Epithelial cell of proximal tubule (primary cell): ENCODE measurements at places on chromosomes 4 and X. TPM values are rescaled to one million over a fixed set of nuclear protein-coding genes. Genes with fewer than 3 reads are reported as not detected.

Gene NEIL3
- total RNA-seq, result 7.8 and 18.2 TPM in 2 replicates

Gene CCSER1
- 0.65 TPM in 1 of 2 replicates, not detected in the other for total RNA-seq

Gene SLC10A6
- not detected in 2 replicates for total RNA-seq

Gene NUDT10
- total RNA-seq, result 3.0 and 3.2 TPM in 2 replicates

Gene SSX2B
- not detected in 2 replicates for total RNA-seq

Gene FDCSP
- total RNA-seq, result not detected in 2 replicates

Gene RHOH
- total RNA-seq, result not detected in 2 replicates

Gene NAP1L2
- 0.22 TPM in 1 of 2 replicates, not detected in the other for total RNA-seq

Gene ETDB
- total RNA-seq, result not detected in 2 replicates

Gene MAGEC2
- not detected in 2 replicates for total RNA-seq

Gene PNMA3
- total RNA-seq, result 0.22 and 0.69 TPM in 2 replicates

Gene ATOH1
- total RNA-seq, result not detected in 2 replicates

Gene ATP1B4
- not detected in 2 replicates for total RNA-seq

Gene TSPAN7
- 0.29 and 1.9 TPM in 2 replicates for total RNA-seq

Gene GDPD2
- total RNA-seq, result not detected in 2 replicates

Gene P2RY8
- total RNA-seq, result not detected in 2 replicates

Gene MAGEA10
- not detected in 2 replicates for total RNA-seq

Gene HSD17B13
- not detected in 2 replicates for total RNA-seq

Gene GPRIN3
- 0.94 and 2.0 TPM in 2 replicates for total RNA-seq

Gene SLC9A7
- total RNA-seq, result 10.7 and 23.2 TPM in 2 replicates

Gene SLC7A11
- total RNA-seq, result 3.1 and 9.6 TPM in 2 replicates

Gene RNF128
- total RNA-seq, result 0.36 and 1.2 TPM in 2 replicates

Gene NRK
- total RNA-seq, result 19.3 and 26.9 TPM in 2 replicates

Gene USP27X
- 1.8 and 2.7 TPM in 2 replicates for total RNA-seq

Gene SLC49A3
- 2.9 and 4.1 TPM in 2 replicates for total RNA-seq

Gene SCML2
- total RNA-seq, result 1.3 and 2.0 TPM in 2 replicates

Gene ELK1
- 21.9 and 31.8 TPM in 2 replicates for total RNA-seq

Gene BEX2
- total RNA-seq, result 9.0 and 19.0 TPM in 2 replicates

Gene KCNE5
- 0.43 TPM in 1 of 2 replicates, not detected in the other for total RNA-seq

Gene C4orf50
- total RNA-seq, result not detected in 2 replicates

Gene SH3TC1
- total RNA-seq, result 6.2 and 8.6 TPM in 2 replicates

Gene CPXCR1
- not detected in 2 replicates for total RNA-seq

Gene VSIG1
- total RNA-seq, result 0.36 and 1.8 TPM in 2 replicates

Gene PAGE5
- total RNA-seq, result not detected in 2 replicates

Gene FMR1NB
- total RNA-seq, result not detected in 2 replicates

Gene HSFX2
- not detected in 2 replicates for total RNA-seq

Gene RBMXL3
- not detected in 2 replicates for total RNA-seq

Gene TCEAL2
- 0.65 and 3.6 TPM in 2 replicates for total RNA-seq

Gene CNKSR2
- total RNA-seq, result 1.4 and 3.4 TPM in 2 replicates

Gene L1CAM
- 35.7 and 62.1 TPM in 2 replicates for total RNA-seq

Gene CXorf58
- total RNA-seq, result not detected in 2 replicates

Gene CNOT6L
- total RNA-seq, result 5.7 and 8.6 TPM in 2 replicates

Gene GAGE2A
- total RNA-seq, result not detected in 2 replicates

Gene DCAF8L2
- not detected in 2 replicates for total RNA-seq

Gene PRDM8
- 0.51 and 3.7 TPM in 2 replicates for total RNA-seq

Gene ENPP6
- not detected in 2 replicates for total RNA-seq

Gene FGFBP2
- total RNA-seq, result 0.22 TPM in 1 of 2 replicates, not detected in the other

Gene SLC10A4
- total RNA-seq, result 0.36 TPM in 1 of 2 replicates, not detected in the other

Gene PDGFRA
- total RNA-seq, result 1.3 TPM in 1 of 2 replicates, not detected in the other

Gene CXorf51A
- total RNA-seq, result not detected in 2 replicates

Gene UGT2B11
- not detected in 2 replicates for total RNA-seq

Gene DSPP
- total RNA-seq, result not detected in 2 replicates

Gene TRAM1L1
- 2.5 and 2.7 TPM in 2 replicates for total RNA-seq

Gene PDZD11
- total RNA-seq, result 63.0 and 70.0 TPM in 2 replicates
